RWPE1 (cell line): ENCODE measurements at places on chromosomes 2 and 18.

- DNase-seq: no peak
These were observed 634 bp upstream of the CNDP1 start for GRCh38 chr18:74533666-74534065.

GRCh38 chr2:175175896-175176295, 5.6 kb downstream of the ATP5MC3 start:
- no peak for DNase-seq

- DNase-seq: peak; percentile 69
These were observed 168.1 kb upstream of the NCK2 start for GRCh38 chr2:105576440-105577241.

GRCh38 chr2:102478686-102479470, 5.9 kb downstream of the SLC9A4 start:
- DNase-seq: no peak

- no peak for DNase-seq
These were observed 35.8 kb downstream of the SLC9A4 start for GRCh38 chr2:102508863-102509262.

- DNase-seq: peak; percentile 56
These were observed 292.7 kb upstream of the SLC39A10 start for GRCh38 chr2:195364015-195364965.

DNA sequence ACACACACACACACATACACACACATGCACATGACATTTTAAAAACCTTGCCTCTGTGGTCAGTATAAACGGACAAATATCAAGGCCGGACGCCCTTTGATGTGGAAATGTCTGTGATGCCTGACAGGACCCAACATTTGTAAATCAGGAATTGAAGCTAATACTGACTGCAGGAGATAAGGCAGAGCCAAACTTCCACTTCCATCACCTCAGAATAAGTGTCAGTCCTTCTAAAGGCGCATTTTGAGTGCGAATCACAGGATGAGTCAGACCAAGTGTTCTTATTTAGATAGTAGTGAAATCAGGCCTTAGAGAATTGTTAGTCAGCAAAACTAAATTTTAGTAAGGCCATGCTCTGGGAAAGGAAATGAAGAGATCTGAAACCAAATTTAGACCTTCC, 211.7 kb upstream of the LRATD1 start:
- DNase-seq: no peak

DNA sequence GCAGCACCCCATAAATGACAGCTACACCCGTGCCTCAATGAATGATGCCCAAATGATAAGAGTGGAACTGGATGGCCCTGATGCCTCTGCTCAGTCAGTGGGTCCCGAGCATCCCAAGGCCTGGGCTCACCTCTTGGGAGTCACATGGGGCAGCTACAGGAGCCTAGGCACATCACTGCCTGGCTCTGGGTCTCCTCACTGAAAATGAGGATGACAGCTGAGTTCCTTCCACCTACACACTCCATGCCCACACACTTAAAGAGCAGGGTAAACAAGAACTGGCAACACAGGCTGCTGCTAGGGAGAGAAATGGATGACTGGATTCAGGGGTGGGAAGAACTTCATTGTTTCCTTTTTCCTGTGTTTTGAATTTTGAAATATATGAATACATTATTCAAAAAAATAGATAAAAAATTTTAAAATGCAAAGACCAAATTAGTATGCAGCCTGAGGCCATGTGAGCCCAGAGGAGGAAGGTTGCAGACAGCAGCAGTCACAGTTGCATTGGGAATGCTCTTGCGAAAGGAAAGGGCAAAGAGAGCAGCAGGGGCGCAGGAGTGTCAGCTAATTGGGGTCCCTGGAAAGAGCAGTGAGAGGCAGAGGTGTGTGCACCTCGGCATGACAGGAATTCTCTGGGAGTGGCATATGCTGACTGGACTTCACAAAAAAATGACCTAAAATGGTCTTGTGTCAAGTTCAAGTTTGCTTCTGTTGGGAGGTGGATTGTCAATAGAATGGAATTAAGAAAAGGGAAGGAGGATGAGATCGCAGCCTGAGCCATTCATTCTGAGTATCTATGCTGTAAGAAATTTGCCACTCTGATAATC, 327.1 kb downstream of the CELF4 start:
- no peak for DNase-seq

- no peak for DNase-seq
These were observed 35.8 kb upstream of the CACNB4 start for GRCh38 chr2:152134488-152135280.

- DNase-seq: no peak
These were observed 116.2 kb upstream of the STPG4 start for GRCh38 chr2:47271054-47272000.

DNA sequence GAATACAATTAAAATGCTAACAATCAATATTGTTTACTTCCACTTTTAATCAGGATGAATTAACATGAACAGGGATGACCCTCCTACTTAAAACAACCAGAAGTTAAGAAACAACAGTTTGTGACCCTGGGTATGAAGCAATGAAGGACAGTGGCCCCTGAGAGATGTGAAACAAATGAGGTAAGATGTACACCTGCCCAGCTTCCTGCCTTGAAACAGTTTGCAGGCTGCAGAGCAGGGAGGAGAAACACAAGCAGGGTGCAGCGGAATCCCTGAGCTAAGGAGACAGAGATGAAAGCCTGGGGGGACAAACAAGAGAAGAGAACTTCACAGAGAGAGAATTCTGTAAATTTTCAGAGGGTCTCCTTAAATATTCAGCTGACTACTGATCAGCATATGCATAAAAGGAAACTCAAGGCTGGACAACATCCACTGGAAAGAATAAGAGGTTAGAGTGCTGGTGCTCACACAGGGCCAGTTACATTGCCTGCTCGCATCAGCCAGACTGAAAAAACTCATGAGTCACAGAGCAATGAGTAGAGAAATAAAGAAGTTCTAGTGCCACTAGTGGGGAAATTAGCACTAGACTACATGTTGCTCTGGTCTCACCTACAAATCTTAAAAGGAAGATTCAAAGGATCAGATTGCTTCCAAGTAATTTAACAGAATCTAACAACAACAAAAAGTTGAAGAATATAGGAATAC, 106.4 kb downstream of the PID1 start:
- no peak for DNase-seq

- DNase-seq: no peak
These were observed 27.3 kb upstream of the METAP1D start for GRCh38 chr2:171972329-171972982.

- peak; percentile 5 for DNase-seq
These were observed 101.0 kb upstream of the DNAJC10 start for GRCh38 chr2:182615036-182615435.

GRCh38 chr2:83055376-83056010, 1403.6 kb downstream of the SUCLG1 start:
- peak; percentile 83 for DNase-seq

DNA sequence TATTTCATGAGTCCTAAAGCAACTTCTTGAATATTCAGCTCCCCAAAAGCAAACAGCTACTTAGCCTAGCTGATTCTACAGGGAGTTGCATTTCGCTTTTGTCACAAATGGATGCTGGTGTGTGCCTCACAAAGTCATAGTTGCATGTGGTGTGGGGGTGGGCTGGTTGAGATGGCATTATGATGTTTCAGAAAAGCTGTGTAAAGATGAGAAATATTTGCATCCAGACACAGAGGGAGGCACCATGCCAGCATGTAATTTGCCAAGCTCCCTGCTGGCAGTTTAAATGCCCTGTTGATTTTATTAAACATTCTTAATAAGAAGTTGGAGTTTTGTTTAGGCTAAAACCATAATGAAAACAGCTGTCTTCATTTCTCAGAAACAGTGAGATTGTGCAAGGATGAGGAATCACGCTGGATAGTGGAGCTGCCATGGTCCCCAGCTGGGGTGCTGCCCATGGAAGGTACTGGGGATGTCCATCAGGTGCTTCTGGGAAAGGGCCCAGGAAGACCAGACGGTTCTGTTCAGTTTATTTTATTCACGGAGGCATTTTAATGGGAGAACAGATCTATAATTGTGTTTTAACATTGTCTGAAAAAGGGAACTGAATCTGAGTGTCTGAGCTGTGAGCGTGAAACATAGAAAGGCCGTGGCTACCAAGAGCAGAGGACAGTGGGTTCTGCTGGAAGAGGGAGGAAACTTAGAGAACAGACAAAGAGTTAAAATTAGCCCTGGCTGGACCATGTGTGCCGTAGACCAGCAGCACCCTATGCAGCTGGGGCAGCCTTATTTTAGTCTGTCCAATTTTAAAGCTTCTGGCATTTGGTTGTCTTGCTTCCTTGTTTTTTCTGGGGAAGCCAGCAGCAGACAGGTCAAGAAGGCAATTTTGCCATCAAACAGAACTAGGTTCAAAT, 177.1 kb downstream of the FAM210A start:
- no peak for DNase-seq

DNA sequence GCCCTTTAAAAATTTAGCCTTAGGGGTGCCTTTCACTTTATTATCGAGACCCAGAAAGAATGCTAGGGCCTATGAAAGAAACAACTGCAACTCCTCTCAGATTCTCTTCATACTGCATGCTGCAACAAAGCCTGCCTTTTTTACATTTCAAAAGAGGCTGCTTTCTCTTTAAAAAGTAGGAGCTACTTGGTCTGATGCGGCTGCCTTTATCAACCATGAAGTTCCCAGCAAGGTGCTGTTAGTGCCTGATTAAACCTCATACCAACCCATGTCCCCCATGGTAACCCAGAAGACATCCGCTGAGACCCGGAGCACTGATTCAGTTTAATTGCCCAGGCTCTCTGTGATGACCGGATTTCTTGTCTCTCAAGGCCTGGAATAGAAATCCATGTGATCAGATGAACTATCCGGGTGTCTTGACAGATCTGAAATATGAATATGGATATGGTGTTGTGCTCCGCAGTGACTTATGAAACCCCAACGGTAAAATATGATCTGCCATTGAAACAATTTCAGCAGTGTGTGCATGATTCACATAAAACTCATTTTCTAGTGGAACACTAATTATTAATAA, 368.3 kb downstream of the ZNF521 start:
- no peak for DNase-seq

DNA sequence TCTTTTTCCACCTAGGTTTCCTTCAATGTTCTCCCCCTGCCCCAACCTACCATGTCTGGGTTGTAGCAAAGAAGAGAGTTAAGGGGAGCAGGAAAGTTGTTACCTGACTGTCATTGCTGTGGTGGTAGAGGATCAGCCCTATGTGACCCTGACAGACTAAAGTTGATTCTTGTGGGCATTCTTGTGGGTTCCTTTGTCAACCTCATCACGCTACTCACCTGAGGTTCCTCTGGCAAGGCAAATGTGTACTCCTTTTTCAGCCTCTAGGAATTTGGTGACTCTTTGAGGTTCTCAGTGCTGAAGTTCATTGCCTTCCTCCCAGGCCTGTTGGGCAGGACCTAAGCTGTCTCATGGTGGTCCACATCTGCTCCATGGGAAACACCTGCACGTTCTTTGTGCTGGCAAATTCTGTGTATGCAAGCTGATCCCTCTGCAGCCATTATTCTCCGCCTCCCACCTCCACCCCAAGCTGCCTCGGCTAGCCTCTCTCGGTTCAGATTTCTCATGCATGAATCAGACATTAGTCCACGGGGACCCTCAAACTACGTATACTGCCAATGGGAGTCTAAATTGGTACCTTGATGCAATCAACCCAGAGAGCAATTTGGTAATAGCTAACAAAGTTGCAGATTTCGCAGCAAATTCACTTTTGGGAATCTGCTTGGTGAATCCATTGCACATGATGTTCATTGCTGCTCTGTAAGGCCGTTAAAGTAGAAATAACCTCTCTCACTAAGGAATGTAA, 1.5 kb upstream of the GMCL1 start:
- no peak for DNase-seq

- DNase-seq: no peak
These were observed 1.7 kb downstream of the ITGA4 start for GRCh38 chr2:181458871-181459270.

GRCh38 chr2:4597400-4597799, 894.0 kb downstream of the DCDC2C start:
- no peak for DNase-seq

- DNase-seq: no peak
These were observed 856.8 kb upstream of the ACVR2A start for GRCh38 chr2:146987996-146988395.

DNA sequence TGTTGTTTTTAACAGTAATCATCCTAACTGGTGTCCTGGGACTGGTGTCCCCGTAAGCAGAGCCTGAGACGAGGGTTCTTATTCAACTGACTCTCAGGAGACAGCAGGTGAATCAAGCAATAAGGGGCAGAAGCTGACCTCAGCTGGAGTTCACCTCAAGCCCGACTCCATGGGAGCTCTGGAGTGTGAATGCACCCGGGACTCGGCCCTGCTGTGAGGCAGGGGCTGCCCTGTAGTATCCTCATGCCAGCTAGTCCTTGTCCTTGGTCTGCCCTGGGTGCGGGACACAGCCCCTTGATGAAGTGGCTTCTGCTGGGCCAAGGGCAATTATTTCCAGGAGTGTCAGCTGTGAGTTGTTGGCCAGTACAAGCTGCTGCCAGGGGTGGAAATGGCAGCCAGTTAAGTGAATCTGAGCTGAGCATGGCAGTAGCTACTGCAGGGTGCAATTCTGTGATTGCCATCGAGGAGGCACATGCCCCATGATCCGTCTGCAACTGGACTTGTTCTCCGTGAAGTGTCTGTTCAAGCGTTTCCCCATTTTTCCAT, 54.9 kb upstream of the OTOS start:
- no peak for DNase-seq

DNA sequence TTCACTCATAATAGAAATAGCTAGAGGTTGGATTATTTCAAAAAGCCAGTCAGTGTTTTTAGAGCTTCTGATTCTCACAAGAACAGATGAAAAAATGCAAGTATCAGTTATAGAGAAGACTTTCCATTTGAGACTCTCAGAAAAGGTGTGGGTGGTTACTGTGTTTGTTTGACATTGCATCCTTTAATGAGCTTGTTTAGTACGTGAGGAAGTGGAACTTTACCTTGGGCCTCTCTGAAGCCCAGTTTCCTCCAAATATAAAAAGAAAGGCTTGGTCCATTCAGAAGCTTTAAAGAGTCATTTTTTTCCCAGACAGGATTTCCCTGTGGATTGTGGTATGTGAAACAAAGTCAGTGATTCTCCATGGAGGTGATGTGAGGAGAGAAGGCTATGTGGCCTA, 89.9 kb upstream of the RANBP2 start:
- DNase-seq: no peak

GRCh38 chr2:45823723-45824206, 172.3 kb downstream of the PRKCE start:
- peak; percentile 67 for DNase-seq

- DNase-seq: no peak
These were observed 81.0 kb upstream of the BCL11A start for GRCh38 chr2:60634438-60634837.
